Islet precursor cell (in vitro differentiated cells): ENCODE measurements at places on chromosomes 12 and 14.

DNA sequence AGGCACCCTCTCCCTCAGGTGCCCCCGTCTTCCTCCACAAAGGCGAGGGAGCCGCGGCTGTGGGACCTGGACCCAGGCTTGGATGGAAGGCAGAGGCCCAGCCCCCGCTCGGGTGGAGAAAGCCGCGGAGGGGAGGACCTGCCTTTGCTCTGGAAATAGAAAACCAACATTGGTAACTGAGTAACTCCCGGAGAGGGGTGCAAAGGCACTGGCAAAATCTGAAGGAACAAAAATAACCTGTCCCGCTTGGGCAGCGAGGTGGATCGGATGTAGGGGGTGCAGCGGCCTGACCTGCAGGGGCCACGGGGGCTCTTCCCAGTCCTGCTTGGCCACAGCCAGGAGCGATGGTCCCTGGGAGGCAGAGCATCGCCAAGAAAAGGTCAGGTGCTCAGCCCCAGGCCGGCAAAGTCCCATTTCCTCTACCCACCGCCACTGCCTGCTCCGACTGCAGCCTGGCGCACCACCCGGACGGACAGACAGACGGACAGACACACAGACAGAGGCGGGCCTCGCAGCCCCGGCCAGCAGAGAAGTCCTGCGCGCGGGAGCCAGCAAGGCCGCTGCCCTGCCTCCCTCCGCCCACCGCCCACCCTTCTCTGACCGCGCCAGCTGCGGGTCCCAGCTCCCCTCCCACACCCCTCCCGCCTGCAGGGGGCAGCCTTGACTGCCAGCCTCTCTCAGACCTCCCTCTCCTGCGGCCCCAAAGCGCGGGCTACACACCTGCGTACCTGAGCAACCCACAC lies 21.4 kb upstream of the TMEM106C start:
- DNase-seq = peak; percentile 75

GRCh38 chr14:105616802-105617192 lies 90.4 kb downstream of the TMEM121 start:
- peak; percentile 43 for DNase-seq

- no peak for DNase-seq
Observed at GRCh38 chr12:108815369-108815768, 42.0 kb downstream of the SSH1 start.

GRCh38 chr12:124371366-124371765 lies 76.5 kb downstream of the RFLNA start:
- DNase-seq = no peak

DNA sequence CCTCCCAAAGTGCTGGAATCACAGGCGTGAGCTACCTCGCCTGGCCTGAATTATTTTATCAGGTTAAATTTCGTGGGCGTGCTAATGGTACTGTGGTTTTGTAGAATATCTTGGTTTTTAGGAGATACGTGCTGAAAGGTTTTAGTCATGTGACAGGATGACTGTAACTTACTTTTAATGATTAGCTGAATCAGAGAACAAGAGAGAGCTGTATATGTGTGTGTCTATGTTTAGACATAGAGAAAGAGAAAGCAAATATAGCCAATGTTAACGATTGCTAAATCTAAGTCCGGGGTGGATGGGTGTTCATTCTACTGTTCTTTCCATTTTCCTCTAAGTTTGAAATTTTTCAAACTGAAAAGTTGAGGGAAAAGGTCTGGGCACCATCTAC lies 9.2 kb upstream of the PNMA1 start:
- no peak for DNase-seq

DNA sequence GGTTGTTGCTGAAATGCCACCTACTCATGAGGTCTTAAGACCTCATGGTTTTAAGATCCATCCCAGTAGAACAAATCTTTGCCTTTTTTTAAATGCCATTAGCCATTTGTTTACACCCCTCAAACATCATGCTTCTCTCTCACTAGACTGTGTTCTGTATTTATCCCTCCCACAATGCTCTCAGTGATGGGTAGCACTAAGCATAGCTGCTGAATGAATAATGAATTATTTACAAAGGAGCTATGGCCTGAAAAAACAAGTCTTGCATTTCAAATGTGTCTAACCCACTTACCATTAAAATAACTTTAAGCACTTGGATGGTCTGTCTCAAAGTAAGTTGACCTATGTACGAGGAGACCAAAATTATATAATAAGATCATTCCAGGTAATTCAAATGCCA lies 334.5 kb downstream of the PAWR start:
- no peak for DNase-seq

GRCh38 chr14:78524766-78525165 lies 354.6 kb downstream of the NRXN3 start:
- DNase-seq = no peak

DNA sequence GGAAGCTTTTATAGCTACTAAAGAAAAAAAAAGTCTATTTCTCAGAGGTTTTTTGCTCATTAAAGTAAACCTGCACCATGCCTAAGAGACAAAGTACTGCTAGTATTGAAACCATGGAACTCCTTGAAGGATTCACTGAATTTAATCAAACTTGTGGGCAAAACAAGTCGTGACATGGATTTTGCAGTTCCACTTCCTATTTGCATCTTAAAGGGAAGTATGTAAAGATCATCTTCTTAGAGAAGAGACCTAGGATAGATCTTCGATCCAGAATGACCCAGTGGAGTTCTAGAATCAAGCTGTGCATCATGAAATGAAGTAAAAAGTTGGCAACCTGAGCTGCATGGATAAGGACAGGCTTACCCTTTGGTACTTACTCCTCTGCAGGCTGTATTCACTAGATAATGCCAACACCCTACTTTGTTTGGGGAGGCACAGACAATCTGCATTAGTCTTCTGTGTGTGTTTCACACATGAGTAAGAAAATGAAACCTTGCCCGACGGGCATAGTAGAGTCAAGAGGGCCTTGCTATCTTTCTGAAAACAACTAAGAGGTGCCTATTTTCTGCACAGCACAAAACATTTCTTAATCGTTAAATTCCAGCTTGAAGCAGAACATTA lies 1.9 kb downstream of the GNG2 start:
- no peak for DNase-seq

- DNase-seq = peak; percentile 76
Observed at GRCh38 chr12:62191491-62192179, 68.6 kb upstream of the USP15 start.

GRCh38 chr12:76698966-76699365 lies 64.9 kb upstream of the ZDHHC17 start:
- DNase-seq = peak; percentile 64
